Esophagus squamous epithelium (tissue), 5 donors: ENCODE measurements at places on chromosomes 3 and 15.

DNA sequence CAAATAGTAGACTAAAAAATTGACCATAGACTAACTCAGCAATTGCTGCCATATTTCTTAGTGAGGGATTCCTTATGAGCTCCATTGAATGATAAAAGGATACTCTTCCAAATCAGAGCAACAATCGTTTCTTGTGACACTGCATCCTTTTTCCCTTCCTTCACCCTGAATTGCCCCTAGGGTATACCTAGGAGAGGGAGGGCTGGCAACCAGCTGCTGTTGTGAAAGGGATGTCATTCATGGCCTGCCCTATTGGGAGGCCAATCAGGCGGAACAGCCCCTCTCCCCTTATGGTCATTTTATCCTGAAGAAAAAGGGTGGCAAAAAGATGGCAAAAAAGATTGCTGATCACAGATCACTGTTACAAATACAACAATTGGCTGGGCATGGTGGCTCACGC lies 26.3 kb downstream of the B3GNT5 start:
- DNase-seq: no peak

DNA sequence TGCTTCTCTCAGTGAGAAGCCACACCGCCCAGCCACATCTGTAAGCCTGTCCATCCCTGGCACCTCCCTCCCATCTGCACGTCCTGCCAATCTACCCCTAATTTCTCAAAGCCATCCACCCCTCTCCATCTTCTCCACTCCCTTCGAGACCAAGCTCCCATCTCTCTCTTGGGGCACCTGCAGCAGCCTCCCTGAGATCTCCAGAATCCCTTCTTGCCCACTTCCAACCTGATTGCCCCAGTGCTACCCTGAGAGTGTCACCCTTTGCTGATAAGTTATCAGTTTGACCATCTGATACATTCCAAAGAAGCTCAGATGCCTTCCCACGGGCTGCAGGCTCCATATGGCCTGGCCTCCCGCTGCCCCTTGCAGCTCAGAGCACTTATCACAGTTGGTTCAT lies 496.1 kb downstream of the SHQ1 start:
- DNase-seq: no peak

DNA sequence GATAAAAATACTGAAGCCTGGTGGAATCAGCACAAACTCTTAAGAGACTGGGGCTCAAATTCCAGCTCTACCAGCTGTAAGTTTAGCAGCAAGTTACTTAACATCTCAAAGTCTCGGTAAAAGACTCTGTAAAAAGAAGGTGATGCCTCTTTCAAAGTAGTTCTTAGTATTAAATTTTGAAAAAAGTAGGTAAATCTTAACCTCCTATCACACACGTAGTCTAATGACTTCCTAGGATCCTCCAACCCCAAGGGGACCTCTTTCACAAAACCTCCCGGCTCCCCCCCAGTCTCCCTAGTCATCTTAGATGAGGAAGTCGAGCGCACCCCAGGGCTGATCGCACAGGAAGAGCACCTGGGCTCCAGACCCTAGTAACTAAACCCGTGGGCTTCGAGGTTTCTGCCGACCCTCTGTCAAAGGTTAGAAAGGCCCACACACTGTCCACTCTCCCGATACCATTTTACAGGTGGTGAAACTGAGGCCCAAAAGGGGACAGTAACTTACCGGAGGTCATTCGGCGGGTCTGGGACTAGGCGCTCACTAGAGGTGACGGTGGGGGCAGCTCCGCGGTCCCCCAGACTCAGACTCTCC lies 427 bp downstream of the MBD4 start:
- peak; percentile 49 for DNase-seq

DNA sequence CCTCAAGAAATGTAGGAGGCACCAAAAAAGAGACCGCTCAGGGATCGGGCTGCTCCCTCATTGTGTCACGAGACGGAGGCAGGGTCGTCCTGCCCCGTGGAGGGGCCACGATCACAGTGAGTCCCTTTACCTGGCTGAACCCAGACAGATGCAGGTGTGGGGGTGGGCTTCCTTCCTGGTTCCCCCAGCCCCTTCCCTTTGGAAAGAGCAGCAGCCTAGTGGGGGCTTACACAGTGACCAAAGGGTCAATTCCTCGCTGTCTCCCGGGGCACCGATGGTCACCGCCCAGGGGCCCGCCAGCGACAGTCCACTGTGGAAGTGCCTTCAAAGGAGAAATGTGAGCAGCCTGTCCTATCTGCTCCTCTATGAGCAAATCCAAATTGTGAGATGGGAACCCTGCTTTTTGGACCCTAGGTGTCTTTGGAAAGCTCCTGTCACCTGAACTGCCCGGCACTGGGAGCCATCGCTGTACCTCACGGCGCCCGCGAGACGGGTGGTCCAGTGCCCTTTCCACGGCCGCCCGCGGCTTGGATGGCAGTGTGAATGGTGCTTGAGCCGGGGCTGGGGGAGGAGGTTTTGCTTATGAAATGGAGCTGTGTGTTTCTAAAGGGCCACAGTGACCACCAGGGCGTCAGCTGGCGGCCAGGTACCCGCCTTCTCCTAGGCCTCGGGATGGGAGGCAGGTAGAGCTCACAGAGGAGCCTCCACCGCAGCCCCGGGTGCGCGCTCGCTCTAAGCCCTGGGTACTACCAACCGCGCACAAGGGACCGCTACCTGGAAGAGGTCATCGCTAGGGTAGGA lies 155.7 kb downstream of the KLF13 start:
- no peak for DNase-seq

DNA sequence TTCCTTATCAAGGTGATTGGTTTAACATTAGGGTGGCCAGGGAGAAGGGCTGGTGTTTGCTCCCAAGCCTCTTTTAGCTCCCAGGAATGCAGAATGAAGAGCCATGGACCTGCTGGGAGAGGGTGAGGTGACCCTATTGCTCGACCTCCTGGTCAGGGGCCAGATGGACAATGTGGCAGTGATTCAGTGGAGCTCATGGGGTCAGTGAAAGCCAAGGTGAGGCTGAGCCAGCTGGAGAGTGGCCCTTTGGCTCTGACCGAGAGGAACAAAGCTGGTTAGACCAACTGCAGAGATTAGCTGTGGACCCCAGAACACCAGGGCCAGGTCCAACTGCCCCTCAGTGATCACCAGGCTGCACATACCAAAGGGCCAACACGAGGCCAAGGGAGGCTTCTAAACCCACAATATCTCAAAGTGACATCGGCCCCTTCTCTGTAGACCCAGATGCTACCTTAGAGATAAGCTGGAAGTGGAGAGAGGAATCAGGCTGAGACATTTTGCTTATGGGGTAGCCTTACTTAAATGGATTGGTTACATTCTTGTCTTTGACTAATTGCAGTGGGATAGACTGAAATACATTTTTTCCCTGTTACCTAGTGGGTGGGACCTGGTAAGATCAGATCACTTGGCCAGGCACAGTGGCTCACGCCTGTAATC lies 15.8 kb upstream of the BTBD1 start:
- DNase-seq: no peak

DNA sequence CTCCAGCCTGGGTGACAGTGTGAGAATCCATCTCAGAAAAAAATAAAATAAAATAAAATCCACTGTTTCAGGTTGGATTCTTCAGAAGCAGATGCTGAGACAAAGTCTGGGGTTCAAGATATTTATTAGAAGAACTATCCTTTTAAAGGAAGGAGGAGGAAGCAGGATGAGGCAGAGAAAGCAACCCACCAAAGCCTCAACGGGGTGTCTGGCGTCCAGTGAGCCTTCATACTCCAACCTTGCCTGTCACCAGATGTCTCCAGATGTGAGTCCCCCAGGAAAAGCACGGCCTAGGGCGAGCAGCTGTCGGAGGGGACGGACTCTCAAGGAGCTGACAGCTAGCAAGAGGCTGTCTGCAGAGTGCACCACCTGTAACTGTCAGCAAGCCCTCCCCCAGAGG lies 37.3 kb downstream of the MB21D2 start:
- no peak for DNase-seq
